ENCODE measurements at places on chromosomes 11 and 22.

GRCh38 chr11:90836031-90836430, 613.2 kb upstream of the CHORDC1 start:
- DNase-seq, result no peak

- DNase-seq, result no peak
Observed at GRCh38 chr11:62142043-62142375, 18.2 kb downstream of the INCENP start.

- DNase-seq, result no peak
Observed at GRCh38 chr22:21106000-21106399, 60.3 kb downstream of the LRRC74B start.

GRCh38 chr11:97814325-97814959, 1206.3 kb upstream of the CNTN5 start:
- no peak for DNase-seq

DNA sequence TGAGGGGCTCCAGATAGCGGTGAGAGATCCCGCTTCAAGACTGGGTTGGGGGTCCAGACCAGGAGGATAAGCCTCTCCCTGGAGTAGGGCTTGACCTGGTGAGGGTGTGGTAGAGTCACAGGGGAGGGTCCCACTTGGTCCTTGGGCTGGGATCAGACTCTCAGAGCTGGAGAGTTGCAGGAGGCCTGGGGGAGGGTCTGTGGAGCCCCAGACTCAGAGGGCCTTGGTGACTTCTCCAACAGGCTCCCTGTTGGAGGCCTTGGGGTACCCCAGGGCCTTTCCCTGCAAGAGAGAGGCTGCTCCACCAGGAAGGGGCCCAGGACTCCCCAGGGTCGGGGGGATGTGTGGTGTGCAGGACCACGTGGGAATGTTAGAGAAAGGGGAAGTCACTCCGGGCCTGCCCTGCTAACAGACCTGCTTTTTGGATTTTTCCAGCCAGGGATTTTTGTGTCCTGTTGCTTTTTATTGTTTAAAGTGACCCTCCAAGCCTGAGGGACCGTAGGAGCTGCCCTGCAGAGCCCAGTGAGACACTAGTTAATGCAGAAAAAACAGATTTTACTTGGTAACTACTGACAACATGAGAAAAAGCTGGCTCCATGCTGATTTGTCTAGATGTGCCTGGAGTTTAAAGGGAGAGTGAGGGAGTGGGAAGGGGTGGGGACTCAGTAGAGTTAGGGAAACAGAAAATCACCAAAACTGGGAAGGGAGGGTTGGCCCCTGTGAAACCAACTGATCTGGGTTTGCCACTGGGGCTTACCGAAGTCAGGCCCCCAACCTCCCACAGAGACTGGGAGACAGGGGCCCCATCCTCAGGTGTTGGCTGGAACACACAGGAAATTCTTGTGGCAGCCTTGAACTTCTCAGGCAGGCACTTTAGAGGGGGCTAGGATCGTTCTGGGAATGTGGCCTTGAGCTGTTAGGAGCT, 801 bp upstream of the TXNRD2 start:
- DNase-seq, result no peak

DNA sequence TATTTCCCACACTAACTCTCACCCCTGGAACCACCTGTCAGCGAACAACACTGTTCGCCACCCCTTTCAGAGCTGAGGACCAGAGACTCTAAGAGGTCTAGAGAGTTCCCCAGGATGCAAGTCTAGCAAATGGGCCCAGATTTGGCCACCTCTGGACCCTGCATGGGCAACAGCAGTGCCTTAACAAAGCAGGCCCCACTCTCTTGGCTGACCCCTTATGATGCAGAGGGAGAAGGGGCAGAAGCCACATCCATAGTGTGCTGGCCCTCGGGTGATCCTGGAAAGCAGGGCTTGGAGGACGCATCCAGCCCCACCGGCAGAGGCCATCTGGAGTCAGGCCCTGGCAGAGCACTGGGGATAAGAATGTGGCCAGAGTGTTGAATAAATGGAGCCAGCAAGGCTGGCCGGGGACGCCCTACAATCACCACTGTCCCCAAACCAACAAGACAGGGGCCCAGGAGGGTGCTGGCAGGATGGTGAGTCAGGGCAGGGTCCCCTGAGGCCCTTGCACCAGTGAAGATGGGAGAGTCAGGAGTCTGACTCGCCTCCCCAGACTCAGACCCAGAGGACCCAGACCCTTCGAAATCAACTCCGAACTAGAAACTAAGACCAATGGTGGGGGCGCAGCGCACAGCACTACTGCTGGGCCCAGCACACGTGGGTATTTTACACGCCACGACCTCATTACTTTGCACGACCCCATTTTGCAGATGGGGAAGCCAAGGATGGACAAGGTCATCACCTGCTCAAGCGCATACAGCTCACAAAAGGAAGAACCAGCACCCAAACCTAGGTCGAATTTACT, 6.5 kb downstream of the CSNK1E start:
- DNase-seq, result no peak
